ENCODE measurements at places on chromosomes 7 and 10.
A peak's percentile ranks its signal among the peaks of the same experiment; 100 is the strongest.

DNA sequence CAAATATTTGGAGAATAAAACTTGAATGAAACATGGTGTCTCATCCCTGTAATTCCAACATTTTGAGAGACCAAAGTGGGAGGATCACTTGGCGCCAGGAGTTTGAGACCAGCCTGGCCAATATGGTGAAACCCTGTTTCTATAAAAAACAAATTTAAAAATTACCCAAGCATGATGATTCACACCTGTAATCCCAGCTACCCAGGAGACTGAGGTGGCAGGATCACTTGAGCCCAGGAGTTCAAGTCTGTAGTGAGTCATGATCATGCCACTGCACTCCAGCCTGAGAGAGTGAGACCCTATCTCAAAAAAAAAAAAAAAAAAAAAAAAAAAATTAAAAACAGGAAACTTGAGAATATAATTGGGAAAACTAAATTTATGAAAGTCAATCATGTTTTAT is 481.1 kb downstream of the SEMA3D start:
- DNase-seq = no peak

DNA sequence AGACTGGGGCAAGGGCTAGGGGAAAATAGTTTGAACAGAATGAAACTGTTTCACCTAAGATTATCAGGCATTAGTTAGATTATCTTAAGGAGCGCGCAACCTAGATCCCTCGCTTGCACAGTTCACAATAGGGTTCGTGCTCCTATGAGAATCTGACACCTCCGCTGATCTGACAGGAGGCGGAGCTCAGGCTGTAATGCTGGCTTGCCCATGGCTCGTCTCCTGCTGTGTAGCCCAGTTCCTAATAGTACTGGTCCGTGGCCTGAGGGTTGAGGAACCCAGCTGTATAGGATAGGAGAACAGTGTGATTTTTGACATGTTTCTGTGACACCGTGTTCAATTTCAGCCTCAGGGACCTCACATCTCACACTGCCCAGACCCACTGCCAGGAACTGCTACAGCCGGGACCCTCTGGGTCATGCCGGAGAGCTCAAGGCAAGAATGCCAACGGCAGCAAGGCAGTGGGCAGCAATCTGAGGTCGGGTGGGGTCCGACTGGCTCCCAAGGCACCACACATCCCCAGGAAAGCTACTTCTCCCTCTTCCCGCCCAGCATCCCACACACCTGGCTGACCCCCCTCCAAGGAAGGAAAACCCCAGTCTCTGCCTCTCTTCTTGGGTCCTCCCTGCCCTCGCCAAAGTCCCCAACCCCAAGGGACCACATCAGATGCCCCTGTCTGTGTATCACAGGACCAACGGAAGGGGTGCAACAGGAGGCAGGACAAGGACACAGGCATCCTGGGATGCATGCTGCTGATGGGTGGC is 31.7 kb downstream of the CAMK2B start:
- DNase-seq = no peak

DNA sequence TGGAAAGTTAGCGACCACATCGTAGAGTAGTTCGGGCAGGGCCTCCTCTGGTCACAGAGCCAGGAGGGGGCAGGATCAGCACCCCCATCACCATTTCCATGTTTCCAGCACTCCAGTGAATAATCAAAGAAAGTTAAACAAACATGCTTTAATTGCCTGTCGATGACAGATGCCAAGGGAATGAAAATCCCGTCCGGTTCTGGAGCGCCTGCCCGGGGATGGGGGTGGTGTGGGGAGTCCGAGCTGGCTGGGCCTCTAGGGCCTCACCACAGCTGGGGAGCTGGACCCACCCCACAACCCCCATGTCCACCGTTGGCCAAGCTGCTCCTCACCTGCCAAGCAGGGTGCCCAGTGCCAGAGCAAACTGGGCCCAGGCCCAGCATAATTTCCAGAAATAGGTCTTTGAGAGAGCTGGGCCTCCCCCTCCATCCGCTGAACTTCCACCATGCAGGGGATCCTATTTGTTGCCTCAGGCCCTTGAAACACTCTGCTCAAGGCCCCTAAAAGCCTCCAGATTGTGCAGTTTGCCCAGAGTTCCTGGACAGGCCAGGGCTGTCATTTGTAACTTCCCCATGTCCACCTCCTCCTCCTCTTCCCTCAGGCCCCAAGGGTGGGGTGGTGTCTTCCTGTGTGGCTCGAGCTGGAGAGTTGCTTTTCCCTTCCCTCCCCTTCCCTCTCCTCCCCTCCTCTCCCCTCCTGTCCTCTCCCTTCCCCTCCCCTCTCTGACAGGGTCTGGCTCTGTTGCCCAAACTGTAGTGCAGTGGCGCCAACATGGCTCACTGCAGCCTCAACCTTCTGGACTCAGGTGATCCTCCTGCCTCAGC is 101.0 kb downstream of the MYL10 start:
- no peak for DNase-seq

- DNase-seq = peak; percentile 66
Observed at GRCh38 chr7:79361214-79361613, 92.3 kb downstream of the MAGI2 start.

GRCh38 chr10:69728335-69728870 is 73.3 kb upstream of the COL13A1 start:
- peak; percentile 96 for DNase-seq

Measured in mesendoderm (in vitro differentiated cells).